Stimulated activated CD4-positive, alpha-beta T cell treated with anti-CD3 and anti-CD28 coated beads, Interleukin-2, amount 100 ng/mL, for 48 hours (primary cell): ENCODE measurements at places on chromosomes 1 and 21.

- no peak for DNase-seq
These were observed 6.7 kb downstream of the TAGLN2 start for GRCh38 chr1:159918352-159919200.

GRCh38 chr1:150696162-150696561 is 792 bp downstream of the GOLPH3L start:
- DNase-seq, result no peak

DNA sequence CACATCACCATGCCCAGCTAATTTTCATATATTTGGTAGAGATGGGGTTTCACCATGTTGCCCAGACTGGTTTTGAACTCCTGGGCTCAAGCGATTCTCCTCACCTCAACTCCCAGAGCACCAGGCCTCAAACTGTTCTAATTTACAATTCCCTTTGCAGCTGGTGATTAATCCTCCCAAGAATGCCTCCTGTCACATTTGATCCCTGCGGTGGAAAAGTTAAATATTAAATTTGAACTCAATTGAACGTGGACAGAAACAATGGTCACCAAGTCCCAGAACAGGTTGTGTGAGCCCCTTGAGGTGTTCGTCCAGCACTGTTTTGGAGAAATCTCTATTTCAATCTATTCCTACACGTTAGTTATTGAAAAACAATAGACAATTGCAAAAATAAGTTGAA is 2.0 kb upstream of the ANKRD35 start:
- DNase-seq, result no peak

DNA sequence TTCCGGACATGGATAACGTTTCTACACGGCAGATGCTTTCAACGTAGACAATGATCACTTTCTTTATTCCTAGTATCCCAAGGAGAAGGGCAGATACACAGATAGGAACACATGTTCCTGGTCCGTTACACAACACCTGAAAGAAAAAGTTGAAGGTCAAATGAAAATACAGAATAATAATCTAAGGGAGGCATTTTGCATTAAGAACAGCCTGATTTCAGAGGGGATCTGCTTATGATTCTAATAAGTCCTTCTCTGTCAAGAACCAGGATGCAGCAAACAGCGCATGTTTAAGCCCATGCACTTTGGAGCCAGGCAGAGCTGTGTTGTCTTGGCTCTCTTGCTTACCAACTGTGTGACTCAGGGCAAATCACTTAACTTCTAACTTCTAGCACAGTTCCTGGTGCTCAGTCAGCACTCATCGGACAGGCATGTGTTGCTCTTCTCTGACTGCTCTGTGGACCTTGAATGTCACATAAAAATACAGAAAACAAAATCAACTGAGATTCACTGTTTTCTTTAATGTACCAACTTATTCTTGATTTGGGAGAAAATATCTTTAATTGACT is 56.3 kb upstream of the CNN3 start:
- DNase-seq, result no peak

GRCh38 chr1:162627662-162628296 is 4.5 kb upstream of the DDR2 start:
- no peak for DNase-seq

GRCh38 chr21:22355949-22356348 is 1357.7 kb downstream of the NCAM2 start:
- no peak for DNase-seq

- no peak for DNase-seq
These were observed 32.1 kb downstream of the AK2 start for GRCh38 chr1:33004613-33005012.

- no peak for DNase-seq
These were observed 4.8 kb upstream of the FCRLA start for GRCh38 chr1:161702250-161702649.

DNA sequence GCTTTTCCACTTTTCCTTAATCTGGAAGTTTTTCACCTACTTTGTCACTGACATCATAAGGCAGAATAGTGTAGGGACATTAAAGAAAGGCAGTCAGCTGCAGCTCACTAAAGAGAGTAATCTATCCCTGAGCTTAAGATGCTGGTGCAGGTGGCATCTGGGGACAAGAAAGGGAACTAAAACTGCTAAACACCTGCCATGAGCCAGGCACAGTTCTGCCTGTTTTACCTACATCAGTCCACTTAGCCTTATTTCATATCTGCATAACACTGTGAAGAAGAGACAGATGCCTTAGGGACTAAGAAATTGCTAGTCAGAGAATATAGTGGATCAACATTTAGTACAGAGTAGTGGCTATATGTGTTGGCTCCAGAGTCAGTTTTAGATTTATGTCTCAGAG is 88.1 kb downstream of the GPATCH2 start:
- DNase-seq, result no peak

- no peak for DNase-seq
These were observed 10.0 kb downstream of the COL24A1 start for GRCh38 chr1:86146566-86146965.

DNA sequence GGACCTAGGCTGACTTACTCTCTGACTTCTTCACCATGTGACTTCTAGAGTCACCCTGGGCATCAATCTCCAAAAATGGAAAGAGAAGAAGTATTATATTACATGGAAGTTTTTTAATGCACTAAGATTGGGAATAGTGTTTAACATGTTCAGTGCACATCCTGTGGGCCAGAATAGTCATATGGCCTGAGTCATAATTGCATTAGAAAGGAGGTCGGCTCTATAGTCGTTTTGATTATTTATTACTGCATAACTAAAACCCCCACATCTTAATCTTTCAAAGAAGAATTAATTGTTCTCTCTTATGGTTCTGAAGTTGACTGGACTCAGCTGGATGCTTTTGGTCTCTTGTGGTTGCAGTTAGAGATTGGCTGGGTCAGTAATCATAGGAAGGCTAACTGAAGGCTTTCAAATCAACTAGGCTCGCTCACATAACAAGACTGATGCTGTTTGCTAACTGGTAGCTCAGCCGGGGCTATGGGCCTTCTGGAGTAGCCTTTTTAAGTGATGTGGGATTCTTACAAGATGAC is 810.6 kb upstream of the ADGRL4 start:
- DNase-seq, result no peak

GRCh38 chr1:226884966-226885820 is 14.8 kb downstream of the PSEN2 start:
- DNase-seq, result no peak

DNA sequence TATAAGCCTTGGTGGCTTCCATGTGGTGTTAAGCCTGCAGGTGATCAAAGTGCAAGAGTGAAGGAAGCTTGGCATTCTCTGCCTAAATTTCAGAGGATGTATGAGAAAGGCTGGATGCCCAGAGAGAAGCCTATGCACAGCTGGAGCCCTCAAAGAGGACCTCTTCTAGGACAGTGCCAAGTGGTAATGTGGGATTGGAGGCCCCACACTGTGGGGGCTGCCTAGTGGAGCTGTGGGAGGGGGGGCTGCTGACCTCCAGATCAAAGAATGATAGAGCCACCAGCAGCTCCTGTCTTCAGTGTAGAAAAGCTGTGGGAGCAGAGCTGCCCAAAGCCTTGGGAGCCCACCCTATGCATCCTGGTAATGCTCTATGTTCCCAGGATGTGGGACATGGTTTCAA is 1512.7 kb upstream of the TPTE start:
- DNase-seq, result no peak

GRCh38 chr1:193631306-193631705 is 444.9 kb upstream of the B3GALT2 start:
- no peak for DNase-seq

DNA sequence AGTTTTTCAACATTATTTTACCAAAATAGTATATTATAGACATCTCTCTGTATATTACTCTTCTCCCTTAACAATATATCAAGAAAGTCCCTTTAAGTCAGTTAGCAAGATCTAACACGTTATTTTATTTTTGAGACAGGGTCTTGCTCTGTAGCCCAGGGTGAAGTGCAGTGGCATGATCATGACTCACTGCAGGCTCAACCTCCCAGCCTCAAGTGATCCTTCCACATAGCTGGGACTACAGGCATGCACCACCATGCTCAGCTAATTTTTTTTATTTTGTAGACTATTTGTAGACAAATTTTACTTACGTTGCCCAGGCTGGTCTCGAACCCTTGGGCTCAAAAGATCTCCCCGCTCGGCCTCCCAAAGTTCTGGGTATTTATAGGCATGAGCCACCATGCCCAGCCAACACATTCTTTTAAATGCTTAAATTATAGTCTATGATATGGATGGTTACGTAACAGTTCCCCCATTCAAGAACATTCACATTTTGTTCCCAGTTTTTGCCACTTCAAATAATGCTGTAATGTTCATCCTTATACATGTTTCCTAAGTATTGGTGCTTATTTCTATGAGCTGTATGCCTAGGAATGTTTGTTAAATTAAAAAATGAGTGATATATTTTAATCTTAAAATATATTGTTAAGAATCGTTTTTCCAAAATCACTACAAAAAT is 70.4 kb downstream of the TUT4 start:
- no peak for DNase-seq

DNA sequence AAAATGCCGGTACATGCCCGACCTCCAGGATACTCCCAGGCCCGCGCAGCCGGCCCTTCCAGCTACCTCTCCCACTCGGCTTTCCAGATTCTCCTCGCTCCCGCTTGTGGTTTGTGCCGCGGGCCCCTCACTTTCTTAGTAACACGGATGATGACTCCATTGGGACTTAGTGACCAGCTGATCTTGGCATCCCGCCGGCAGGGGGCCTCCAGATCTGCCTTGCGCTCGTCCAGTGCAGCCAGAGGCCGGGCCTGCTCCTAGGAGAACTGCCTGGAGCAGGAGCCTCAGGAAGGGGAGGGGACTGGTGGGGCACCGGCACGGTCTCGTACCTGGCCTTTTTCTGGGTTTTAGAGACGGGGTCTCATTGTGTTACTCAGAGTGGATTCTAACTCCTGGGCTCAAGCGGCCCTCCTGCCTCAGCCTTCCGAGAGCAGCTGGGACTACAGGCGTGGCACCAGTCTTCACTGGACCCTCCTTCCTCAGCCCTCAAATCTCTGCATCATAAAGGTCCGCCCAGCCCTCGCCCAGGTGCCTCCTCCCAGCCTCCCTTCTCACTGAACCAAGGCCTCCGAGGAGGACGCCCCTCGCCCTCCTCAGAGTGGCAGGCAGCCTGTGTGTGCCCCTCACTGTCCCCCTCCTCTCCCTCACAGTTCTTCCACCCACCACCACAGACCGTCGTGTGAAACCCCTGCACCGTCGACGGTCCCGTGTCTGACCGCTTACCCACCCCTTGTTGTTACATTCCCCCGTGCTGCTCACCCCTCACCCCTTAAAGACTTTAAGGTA is 78.6 kb downstream of the SLC25A24 start:
- no peak for DNase-seq

DNA sequence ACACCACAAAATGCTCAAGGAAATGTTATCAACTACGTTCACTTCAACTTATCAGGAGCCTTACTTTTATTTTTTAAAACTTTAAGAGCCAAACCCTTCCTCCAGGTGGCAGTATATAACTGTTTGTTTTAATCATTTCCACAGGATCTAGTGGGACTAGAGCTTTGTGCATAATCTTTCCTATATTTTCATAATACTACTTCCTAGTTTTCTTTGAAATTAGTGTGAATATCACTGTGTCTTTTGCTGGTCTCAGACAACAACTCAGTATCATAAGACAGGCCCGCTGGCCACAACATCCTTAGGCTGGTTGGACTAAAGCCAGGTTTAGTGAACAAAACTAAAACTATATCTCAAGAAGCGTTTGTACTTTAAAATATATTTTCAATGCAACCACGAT is 145.5 kb downstream of the TIAM1 start:
- no peak for DNase-seq

DNA sequence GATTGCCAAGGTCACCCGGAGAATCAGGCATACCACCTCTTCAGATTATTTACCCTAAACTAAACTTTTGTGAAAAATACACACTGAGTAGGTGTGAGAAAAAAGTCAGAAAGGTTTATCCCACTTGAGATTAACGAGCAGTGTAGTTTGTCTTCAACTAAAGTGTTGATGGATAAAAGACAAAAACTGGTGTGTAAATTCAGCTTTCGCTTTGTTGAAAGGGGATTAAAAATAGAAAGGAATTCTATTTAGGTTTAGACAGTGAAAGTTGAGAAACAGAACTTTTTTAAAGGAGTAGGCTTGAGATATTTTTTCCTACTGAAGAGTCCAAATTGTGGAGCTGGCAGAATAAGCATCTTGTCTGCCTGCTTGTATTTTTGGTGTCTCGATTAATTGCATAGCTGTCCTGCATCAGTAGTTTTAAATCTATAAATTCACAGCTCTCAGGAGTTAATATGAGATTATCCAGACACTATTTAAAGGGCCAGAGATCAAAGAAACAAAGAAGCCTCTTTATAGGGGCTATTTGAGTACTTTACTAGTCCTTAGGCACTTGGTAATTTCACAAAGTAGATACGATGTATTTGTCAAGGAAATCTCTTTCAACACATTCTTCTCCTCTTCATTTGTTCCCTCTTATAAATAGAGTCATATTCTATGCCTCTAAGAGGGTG is 46.7 kb upstream of the RABGAP1L start:
- no peak for DNase-seq

DNA sequence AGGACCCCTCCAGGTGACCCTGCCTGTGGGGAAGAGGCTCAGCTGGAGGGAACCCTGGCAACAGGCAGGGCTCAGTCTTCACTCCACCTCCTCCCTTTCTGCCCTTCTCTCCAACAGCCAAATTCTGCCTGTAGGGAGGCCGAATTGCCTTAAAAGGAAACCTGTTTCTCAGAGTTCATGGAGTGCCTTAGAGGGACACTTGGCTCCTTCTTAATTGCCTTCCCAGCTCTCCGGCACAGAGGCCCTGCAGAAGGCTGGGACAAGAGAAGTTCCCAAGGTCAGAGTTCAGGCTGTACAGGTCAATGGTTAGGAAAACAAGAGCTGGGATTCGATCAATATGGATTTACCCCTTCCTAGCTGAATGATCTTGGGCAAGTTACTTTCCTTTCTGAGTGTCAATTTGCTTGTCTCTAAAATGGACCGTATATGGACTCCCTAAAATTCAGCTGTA is 6.2 kb downstream of the CSRP1 start:
- no peak for DNase-seq

- DNase-seq, result no peak
These were observed 13.3 kb upstream of the CHI3L2 start for GRCh38 chr1:111214074-111214801.

- no peak for DNase-seq
These were observed 308.8 kb downstream of the COL11A1 start for GRCh38 chr1:102799496-102799895.

GRCh38 chr1:117627546-117628130 is 21.8 kb downstream of the TENT5C start:
- no peak for DNase-seq
